ENCODE measurements at places on chromosomes 6 and 20.
A peak's percentile ranks its signal among the peaks of the same experiment; 100 is the strongest.

- no peak for DNase-seq
Measured at GRCh38 chr6:75114806-75115205, 91.0 kb downstream of the COL12A1 start.

DNA sequence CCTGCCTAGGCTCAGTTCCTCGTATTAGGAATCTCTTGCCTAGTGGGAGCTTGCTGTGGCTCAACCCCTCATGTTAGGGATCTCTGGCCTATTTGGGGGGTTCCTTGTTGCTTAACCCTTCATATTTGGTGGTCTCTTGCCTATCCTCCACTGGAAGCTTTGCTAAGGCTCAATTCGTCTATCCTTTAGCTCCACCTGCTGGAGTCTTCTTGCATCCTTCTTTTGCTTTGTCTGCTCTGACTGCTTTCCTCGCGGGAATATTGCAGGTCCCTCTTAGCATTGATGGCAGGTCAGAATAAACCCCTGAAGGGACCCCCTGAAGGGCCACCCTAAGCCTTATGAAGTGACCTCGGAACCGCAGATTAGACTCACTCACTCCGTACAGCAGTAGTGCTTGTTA is 203.0 kb upstream of the TBX18 start:
- peak; percentile 48 for DNase-seq

DNA sequence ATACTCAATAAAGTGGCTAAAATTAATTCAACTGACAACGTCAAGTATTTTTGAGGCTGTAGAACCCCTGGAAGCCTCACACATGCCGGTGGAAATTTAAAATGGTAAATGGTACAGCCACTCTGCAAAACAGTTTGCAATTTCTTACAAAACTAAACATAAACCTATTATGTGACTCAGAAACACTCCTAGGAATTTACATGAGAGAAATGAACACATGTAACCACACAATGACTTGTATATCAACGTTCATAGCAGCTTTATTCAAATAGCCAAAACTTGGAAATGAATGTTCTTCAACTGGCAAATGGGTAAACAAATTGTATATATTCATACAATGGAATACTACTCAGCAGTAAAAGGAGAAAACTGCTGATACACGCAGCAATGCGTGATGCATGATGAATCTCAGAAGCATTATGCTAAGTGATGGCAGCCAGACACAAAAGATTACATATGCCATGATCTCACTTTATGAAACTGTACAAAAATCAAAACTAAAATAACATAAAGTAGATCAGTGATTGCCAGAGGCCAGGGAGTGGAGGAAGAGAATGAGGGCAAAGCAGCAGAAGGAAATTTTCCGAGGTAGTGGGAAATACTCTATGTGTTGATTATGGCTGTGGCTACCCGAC is 112.5 kb downstream of the FAM50B start:
- no peak for DNase-seq

DNA sequence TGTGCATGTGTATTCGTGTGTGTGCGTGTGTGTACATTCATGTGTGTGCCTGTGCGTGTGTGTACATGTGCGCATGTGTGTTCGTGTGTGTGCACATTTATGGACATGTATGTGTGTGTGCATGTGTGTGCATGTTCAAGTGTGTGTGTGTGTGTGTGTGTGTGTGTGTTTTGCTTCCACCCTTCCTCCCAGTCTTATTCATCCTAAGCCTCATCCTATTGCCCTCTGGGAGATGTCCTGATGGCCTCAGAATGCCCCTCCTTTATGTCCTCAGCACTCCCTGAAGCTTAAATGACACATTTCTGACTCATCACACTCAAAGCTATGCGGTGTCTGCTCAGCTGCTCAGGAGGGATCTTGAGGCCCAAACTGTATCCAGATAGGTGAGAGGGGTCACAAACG is 76.6 kb upstream of the CCDC167 start:
- DNase-seq: peak; percentile 7

GRCh38 chr6:125259354-125259736 is 42.4 kb downstream of the HDDC2 start:
- no peak for DNase-seq

DNA sequence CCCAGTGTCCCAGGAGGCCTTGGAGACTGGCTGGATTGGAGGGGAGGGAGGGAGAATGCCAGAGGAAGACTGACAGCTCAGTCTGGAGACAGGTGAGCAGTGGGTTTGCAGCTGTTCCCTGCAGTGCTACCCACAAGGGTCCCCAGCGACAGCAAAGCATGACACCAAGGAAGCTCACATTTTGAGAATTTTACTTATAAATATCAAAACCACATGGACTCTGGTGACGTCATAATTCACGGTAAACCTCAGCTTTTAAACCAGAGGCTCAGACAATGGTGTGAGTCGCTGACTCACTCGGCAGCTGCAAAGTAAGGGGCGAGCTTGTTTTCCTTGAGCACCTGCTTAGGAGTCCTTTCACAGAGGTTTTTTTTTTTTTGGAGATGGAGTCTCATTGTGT is 65.2 kb downstream of the THBS2 start:
- DNase-seq: peak; percentile 12

GRCh38 chr20:2396241-2396814 is 15.6 kb downstream of the TGM6 start:
- no peak for DNase-seq

DNA sequence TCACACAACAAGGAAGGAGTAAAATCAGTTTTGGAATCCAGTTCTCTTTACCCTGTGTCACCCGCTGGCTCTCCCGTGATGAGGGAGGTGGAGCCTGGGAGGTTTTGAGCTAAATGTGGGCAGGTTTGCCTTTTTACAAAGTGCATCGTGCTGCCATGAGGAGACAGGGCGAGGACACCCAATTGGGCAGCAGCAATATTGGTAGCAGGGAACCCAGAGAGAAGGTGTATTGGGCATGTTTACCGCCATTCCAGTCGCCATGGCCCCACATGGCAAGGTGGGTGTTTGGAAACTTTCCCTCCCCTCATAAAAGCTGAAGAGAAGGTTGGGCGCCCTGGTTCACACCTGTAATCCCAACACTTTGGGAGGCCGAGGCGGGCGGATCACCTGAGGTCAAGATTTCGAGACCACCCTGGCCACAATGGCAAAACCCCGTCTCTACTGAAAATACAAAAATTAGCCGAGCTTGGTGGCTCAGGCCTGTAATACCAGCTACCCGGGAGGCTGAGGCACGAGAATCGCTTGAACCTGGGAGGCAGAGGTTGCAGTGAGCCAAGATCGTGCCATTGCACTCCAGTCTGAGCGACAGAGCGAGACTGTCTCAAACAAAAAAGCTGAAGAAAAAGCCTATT is 3.5 kb upstream of the UBE2V1 start:
- no peak for DNase-seq

DNA sequence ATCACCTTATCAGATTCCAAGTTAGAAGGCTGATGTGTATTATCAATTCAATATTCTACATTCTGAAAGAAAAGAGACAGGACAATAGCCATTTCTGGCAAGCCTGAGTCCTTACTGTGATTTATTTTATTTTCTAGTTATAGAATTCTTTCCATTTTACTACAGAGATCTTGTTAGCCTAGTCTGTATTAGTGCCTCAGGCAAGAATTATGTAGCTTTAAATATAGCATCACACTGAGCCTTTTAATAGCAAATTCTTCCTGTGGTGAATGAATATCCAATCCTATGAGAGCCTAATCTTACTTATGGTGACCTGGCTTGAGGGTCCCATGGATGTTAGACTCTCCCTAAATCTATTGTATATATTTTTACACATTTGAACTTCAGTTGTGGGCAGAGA is 732.8 kb upstream of the CITED2 start:
- no peak for DNase-seq

DNA sequence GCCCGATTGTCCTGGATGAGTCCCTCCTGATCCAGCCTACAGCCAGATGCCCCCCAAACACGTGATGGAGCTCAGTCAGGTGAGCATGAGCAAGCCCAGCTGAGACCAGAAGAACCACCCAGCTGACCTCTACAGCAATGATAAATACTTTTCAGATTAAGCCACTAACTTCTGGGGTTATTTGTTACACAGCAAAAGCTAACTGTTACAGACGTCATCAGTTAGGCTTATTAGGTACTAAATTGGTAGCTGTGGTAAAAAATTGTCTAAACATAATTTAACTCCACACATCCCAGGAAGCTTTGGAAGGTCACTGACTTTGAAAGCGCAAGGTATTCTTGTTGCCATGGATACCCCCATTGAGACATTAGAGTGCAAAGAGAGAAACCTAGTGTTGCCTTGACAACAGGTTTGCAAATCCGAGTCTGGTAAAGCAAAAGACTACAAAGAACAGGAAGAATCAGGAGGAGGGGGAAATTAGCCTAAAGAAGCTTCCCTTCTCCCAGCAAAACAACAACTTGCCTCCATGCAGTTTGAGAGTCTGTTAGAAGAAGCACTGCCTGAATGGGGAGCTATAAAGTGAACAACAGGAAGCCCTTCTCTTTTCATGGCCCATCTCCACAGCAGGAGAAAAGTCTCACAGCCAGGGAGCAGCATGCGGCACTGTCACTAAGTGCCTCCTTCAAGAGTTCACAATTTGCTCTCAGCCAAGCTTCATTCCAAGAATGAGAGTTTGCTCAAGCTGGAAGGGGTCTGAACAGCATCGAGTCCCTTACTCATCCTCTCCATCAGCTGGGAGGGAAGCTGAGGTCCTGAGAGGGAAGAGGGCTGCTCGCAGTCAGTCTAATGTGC is 41.7 kb upstream of the ZNF831 start:
- no peak for DNase-seq

DNA sequence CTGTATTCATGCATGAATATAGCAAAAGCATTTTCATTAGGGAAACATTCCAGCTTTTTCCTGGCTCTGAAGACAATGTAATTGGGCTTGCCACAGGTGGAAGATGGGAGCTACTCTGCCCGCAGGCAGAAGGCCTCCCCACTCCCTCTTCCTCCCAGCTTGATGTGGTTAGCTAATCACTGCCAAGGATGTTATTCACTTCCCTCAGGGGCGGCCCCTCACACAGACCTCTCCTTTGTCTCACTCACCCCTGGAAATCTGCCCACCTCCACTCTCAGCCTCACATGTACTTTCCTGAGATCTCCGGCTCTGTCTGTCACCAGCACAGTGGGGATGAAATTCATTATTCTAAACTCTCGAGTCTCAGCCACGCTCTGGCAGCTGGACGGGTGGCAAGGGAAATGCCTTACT is 100.7 kb downstream of the ANKRD60 start:
- no peak for DNase-seq

DNA sequence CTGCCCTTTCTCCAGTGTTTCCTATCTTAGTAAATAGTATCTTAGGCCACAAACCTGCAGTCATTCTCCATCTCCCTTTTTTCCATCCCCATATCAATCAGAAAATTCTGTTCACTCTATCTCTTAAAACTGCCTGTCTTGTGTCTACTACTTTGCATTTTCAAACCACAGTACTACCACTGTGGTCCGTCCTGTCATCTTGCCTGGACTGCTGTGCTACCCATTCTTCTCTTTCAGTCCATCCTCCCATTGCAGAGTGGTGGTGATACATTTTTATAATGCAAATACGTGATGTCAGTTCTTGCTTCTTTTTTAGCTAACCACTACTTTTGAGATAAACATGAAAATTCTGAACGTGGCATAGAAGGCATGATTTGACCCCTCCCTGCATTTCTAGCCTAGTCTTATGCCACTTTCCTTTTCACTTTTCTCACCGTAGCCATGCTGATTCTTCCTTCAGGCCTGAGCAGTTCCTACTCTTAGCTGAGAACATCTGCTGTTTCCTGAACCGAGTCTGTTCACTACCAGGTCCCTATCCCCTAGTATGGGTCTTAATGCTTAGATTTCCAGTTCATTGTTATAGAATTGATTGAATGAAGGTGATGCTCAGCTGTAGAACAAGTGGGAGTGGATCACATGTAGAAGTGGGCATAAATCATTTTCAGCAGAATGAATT is 13.8 kb downstream of the TBPL1 start:
- no peak for DNase-seq

DNA sequence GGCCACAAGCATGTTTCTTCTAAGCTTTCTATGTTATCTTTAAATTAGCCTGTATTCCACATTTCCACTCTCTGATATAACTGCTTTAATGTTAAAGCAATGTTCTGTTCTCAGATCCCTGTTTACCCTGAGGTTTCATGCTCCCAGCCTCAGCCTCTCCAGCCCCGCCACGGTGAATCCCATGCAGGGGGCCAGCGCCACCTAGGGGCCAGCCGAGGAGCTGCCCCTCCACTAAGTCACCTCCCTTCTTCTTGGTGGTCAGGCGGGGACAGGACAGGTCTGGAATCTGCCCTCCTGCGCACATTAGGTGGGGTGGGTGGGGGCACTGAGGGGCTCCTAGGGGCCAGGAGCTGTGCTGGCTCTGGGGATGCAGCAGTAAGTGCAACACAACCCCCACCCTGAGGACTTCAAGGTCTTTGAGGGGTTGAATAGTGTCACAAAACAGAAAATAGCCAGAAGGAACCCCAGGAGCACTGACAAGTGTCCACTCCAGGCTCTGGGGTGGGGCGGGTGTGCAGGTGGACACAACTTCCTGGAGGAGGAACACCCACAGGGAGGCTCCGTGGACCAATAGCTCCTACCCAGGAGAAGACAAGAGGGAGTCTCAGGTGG is 61.6 kb downstream of the RAB44 start:
- peak; percentile 37 for DNase-seq

DNA sequence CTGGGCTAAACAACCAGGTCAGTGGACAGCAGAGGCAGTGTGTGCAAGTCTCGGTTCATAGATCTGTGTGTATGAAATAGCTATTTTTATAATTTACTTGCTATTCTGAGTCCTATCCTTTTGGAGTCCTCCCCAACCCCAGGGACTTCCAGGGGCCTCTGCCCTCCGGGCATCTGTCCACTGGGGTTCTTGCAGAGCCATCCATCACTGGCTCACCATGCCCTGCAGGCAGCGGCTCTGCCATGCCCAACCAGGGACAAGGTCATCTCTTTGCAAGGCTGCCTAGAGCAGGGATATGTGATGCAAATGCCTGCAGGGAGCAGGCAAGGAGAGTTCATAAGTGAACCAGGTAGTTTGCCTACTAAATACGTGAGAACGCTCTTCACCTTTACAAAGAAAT is 10.5 kb upstream of the BEND3 start:
- no peak for DNase-seq

DNA sequence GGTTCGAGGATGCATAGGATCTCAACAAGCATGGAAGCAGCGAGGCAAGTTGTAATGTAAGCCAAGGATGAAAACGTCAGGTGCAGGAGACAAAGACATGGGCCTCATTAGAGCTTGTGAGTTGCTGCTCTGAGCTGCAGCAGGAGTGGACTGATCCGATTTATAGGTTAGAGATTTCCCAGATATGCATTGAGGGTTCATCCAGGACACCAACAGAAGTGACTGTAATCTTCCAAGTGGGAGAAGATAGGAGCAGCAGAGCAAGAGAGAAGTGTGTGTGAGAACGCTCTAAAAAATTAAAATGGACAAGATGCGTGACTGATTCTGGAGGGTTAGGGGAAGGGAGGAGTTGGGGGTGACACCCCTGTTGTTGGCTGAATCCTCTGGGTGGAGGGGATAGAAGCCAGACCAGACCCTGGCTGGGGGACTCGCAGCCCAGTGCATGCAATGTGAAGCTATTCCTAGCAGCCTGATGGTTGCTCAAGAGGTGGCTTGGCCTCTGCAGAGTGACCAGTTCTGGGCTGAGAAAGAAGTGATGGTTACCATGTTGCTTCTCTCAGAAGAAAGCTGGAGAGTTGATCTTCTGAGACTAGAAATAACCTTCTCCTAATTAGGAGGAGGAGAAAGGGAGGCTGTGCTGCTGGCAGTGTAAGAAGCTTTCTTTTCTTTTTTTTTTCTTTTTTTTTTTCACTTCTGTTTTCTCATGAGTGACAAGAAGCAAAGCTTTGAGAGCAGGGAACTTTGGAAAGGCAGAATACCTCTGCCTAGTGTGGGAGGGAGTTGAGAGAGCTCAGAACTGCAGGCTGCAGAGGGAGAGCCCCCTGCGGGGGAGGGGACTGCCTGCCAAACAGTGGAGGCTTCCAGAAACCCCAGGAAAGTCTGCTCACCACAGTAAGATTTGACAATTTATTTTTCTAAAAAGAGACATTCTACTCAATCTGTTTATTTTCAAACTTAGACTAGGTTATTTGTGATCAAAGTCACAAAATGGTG is 116.9 kb downstream of the SLX4IP start:
- DNase-seq: no peak

Data from SHP77 (cell line).